Pulmonary artery endothelial cell (primary cell): ENCODE measurements at places on chromosomes 2 and 18.

DNA sequence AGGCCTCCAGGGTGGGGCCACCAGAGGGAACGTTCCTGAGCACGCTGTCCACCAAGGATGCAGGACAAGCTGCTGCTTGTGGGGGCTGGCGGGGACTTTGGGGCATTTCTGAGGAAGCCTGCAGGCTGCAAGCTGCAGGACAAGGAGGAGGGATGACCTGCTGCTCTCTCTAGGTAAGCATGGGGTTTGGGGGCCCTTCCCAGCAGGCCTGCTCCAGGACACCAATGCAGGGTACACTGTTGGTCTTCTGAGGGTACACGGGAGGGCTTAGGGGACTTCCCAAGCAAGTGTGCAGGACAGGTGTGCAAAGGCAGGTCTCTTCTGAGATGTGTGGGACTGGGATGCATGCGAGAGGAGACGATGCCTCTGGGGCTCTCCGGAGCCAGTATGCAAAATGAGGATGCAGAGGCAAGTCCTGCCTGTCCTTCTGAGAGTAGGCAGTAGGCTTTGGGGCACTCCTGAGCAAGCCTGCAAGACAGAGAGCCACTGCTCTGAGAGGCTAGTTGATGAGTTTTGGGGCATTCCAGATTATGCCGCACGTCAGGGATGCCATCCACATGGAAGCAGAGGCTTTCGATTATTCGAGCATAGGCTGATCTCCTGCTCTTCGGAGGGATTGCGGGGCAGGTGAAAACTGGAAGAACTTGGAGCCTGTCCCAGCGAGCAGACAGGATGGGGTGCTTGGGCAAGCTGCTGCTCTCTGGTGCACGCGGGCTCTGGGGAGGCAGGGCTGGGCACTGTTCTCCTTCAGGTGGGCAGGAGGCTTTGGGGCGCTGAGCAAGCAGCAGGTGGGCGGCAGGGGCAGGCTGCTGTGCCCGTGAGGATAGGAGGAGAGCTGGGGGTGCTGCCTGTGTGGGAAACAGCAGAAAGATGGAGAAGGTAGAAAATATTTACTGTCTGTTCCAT, 44.6 kb downstream of the CNGA3 start:
- DNase-seq, result no peak

- no peak for DNase-seq
Measured at GRCh38 chr18:2920546-2921343, 73.9 kb downstream of the EMILIN2 start.

DNA sequence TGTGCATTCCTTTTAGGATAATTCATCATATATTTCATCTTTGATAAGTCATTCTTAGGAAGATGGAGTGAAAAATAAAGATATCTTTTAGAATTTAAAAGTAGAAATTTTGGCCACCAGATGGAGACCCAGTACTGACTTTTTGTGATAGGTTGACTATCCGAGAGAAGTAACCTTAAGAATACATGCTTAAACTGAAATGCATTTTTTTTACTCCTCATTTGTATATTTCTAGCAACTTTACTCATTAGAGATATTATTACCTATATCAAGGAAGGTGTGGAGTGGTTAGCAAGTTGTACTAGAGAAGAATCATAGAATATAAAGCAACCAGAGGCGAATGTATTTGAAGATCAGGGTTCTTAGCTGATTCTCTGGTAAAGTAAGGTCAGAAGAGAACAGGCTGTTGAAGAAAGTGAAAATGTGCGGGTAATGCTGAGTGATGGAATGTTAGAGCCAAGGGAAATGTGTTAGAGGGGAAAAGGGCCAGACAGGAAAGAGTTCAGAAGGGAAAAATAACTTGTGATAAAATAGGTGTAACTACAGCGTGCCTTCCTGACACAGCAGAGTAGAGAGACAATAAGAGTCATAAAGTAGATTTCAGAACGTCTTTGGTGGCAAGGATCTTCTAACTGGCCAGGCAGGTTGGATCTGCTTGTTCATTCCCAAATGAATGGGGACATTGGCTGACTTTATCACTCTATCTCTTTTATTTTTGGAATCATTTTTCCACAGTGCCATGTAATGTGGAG, 52.3 kb downstream of the TDRD15 start:
- DNase-seq, result no peak

- no peak for DNase-seq
Measured at GRCh38 chr2:240069829-240070228, 16.5 kb upstream of the OR6B3 start.

GRCh38 chr18:13616041-13616440, 110.3 kb downstream of the FAM210A start:
- DNase-seq, result no peak

GRCh38 chr18:66209656-66210055, 394.2 kb downstream of the CDH19 start:
- DNase-seq, result no peak

DNA sequence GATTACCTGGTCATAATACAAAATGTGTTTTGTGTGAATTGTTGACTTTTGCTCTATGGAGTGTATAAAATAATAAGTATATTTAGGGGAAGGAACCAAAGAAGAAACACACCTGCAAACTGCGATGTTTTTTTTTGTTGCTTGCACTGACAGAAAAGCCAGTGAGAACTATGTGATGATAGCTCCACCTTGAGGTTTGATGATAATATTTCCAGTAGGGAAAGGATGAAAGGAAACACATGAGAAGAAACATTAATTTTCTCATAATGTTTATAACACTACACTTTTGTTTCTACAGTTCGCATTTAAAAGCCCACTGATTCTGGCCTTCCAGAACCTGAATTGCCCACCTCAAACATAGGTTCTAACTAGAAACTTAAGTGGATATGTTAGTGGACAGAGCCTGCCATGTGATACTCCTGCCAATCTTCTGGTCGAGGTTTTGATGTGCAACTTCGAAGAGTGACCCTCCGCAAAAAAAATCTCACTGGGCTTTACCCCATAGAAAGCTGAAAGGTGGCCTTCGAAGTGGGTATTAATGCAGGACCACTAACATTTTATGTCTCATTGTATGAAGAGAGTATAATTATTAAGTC, 476.4 kb upstream of the SPHKAP start:
- no peak for DNase-seq

DNA sequence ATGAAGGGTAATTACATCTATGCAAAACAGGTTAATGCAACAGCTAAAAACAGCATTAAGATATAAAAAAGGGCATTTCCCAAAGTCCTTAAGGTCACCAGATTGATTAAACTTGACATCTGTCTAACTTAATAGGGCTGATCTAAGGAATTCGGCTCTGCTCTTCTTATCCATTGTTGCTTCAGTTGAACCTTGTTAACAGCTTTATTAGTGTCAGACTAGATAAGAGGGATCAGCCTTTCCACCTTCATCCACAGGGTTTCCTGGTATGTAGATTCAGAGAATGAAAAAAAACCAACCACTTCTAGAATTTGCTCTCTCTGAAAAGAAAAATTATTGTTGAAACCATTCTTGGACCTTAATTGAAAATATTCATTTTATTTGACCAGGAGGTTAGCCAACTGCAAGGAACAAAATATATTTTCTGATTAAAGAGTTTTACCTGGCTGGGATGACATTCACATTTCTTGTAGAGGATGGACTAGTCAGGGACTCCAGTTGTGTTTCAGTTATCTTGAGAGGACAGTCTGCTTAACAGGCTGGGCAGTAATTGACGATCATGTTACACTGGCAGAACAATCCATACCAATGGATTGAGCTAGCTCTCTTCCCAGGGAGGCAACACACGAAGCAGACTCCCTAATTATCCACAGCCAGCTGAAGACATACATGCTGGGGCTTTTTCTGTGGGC, 357.4 kb upstream of the ACVR2A start:
- no peak for DNase-seq

GRCh38 chr2:28580078-28580477, 84.2 kb downstream of the PLB1 start:
- no peak for DNase-seq

DNA sequence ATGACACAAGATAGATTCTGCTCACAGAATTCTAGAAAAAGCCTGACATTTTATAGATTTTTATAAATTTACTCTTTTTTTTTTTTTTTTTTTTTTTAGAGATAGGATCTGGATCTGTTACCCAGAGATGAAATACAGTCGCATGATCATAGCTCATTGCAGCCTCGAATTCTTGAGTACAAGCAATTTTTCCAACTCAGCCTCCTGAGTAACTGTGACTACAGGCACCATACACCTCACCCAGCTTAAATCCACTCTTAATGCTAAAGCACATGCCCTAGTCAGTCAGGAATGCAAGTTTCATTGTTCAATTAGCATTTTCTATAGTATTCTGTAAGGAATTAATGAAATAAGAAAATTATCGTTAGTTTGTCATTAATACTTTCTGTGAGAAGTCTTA, 32.1 kb upstream of the WDR75 start:
- no peak for DNase-seq

GRCh38 chr18:64165906-64166305, 17.0 kb upstream of the LINC00305 start:
- no peak for DNase-seq
